GM12864 (cell line): ENCODE measurements at places on chromosomes 2 and 18.

- no peak for DNase-seq
Observed at GRCh38 chr2:154697418-154698252, 860 bp upstream of the KCNJ3 start.

GRCh38 chr2:207944979-207945600 lies 80.2 kb downstream of the PLEKHM3 start:
- no peak for DNase-seq

- no peak for DNase-seq
Observed at GRCh38 chr2:174929786-174930185, 75.4 kb downstream of the CHN1 start.

- no peak for DNase-seq
Observed at GRCh38 chr2:10820562-10820961, 8.0 kb upstream of the PDIA6 start.

DNA sequence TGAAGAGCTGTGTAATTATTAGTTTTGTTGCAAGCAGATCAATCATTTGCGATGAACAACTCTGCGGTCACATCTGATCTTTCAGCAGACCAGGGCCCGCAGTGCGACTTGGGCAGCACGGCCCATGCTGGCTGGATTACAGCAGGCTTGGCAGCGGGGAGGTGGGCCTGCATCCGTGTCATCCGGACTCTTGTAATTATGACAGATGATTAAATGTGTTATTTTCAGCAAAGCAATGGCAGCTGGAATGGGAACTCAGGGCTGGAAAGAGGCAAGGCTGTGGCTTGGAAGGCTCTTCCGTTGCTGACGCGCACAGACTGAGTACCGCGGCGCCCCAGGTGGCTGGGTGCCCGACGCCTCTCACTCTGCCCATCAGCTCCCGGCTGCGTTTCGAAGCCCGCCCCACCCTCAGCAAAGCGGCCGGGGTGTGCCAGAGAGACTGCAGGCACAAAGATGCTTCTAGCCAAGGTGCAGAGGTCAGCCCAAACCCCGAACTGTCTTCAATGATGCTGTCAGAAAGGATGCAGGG lies 397.4 kb upstream of the SALL3 start:
- DNase-seq: no peak

DNA sequence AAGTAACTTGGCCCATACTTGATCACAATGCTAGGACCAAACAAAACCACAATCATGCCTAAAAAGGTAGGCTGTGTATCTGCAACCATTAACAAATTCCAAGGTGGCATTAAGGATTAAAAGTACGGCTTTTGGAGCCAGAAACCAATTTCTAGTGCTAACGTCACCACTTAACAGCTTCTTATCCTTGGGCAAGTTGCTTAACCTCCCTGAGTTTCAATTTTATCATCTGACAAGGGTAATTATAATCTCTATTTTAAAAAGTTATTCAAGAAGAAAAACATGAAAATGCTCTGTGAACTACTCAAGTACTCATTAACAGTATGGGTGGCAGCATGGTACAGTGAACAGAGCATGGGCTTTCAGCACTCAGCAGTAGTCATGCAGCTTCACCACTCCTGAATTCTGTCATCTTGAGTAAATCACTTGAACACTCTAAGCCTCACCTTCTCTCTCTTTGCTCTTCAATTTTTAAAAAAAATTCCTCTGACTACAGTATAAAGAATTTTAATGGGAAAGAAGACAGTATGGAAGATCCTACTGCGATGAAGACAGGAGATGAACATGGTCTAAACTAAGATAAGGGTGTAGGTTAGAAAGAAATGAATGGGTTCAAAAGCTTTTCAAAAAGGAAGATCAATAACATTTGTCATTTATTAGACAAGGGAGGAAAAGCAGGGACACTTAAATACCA lies 69.2 kb downstream of the SS18 start:
- DNase-seq: no peak

DNA sequence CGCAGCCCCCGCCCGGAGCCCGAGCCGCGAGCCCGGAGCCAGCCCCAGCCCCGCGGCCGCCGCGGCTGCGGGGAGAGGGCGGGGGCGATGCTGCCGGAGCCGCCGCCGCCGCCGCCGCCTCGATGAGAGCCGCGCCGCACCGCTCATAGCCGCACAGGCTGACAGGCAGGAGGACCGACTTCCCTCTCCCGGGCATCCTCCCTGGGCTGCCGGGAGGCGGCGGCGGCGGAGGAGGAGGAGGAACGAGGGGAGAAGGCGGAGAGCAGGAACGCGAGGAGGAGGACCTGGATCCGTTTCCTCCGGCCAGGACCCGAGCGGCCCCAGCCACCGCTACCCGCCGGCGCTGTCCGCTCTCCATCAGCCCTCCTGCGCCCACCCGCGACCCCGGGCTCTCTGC lies 370 bp downstream of the KLHL29 start:
- DNase-seq: no peak

GRCh38 chr2:171394164-171394740 lies 39.5 kb downstream of the METTL8 start:
- DNase-seq: no peak

DNA sequence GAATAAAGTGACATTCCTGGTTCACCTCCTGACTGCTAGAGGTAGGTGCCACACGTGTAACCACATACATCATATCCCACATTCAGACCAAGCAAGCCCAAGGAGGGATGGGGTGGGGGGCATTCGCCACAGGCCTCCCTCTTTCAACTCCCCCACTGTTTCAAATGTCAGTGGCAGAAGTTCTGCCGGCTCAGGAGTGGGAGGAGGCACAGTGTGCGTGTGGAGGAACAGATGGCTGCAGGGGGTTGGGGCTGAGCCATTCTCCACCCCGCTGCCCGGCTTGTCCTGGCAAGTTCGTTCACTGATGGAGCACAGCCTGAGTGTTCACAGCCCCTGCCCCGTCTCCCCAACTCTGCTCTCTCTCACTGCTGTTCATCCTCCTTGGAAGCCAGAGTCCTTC lies 75.4 kb upstream of the TANC1 start:
- no peak for DNase-seq

GRCh38 chr2:147224070-147224469 lies 620.8 kb upstream of the ACVR2A start:
- DNase-seq: no peak

GRCh38 chr2:39671604-39672003 lies 5.9 kb downstream of the TMEM178A start:
- DNase-seq: no peak

GRCh38 chr2:134402410-134402809 lies 148.5 kb downstream of the MGAT5 start:
- no peak for DNase-seq

GRCh38 chr2:16226943-16227664 lies 286.8 kb downstream of the MYCN start:
- no peak for DNase-seq

DNA sequence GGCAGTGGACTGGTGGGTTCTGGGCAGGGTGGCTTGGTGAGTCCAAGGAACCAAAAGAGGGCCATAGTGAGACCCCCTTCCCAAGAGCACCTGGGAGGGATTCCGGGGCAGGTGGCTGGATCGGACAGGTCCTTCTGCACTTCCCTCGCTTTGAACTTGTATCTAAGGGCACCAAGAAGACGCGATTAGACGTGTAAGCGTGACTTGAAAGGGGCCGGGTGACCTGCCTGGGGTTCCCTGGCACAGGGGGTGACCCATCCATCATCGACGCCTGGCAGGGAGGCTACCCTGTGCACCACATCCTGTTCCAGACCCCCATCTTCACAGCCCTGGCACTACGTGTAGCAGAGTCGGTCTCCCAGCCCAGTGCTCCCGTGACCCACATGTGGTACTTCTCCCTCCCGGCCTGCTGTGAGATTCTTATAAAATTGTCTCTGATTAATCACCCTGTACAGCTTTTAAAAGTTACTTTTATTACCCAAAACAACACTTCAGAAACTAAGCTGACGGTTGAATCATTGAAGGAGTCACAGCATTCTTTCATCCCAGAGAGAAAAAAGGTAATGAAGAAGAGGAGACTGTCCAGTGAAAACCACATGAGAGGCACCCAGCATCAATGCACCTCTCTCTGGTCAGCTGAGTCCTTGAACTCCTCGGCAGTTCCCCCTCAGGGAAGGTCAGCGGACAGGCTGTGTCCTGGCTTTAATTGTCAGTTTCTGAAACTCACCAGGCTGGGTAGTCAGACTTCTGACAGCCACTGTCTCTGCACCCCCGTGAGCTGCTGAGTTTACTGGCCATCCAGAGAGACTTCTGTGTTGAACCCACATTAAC lies 13.0 kb downstream of the SH3BP4 start:
- DNase-seq: no peak

DNA sequence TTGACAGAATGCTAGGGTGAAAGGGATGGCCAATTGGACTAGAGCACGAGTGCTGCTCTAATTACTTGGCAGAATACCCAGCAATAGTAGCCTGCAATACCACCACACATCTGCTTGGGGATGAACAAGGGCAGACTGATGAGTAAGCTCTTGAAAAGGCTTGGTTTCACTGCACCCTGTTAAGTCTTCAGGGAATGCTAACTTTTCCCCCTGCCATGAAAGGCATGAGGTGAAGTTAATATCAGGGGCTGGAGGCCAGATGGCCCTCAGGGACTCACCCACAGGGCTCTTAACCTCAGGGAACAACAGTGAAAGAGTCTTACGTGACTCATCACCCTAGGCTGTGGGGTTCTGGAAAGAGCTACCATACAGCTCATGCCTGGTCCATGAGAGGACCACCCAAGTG lies 51.7 kb upstream of the MYL1 start:
- no peak for DNase-seq

DNA sequence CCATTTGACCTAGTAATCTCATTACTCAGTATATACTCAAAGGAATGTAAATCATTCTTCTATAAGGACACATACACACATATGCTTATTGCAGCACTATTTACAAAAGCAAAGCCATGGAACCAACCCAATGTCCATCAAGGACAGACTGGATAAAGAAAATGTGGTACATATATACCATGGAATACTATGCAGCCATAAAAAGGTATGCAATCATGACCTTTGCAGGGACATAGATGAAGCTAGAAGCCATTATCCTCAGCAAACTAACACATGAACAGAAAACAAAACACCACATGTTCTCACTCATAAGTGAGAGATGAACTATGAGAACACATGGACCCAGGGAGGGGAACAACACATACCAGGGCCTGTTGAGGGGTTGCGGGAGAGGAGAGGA lies 214.5 kb downstream of the NBAS start:
- no peak for DNase-seq

- DNase-seq: no peak
Observed at GRCh38 chr2:108414945-108415344, 34.1 kb upstream of the GCC2 start.

DNA sequence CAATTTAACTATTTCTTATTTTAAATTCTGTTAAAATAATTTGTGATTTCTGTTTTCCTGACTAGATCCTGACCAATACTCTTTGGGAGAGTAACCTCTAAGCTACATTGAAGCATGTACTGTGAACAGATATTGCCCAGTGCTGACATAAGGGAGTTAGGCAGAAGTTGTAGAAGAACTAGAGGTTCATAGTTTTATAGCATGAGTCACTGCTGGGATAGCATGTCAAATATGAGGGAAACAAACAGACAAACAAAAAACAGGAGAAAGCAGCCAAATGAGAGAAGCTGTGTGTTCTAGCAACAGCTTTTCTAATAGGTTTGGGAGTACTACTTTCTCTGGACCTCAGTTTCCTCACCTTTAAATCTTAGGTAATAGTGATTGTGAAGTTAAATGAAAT lies 72.4 kb downstream of the CERS6 start:
- no peak for DNase-seq

DNA sequence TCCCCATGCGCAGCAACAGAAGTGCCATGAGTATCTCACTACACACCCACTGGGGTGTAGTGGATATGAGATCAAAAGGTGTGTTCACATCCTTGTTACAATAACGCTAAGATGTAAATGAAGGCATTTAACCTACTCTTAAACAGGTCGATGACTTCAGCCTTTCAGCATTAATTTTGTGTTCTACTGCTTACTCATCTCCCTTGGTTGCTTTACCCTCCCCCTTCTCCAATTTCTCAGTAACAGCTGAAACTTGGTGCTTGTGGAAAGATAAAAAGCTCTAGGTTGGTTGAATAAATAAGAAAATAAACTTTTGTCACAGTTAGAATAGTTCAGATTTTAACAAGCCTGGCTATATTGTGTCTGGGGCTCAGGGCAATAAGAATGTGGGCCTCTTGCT lies 147.5 kb upstream of the SESTD1 start:
- DNase-seq: no peak

DNA sequence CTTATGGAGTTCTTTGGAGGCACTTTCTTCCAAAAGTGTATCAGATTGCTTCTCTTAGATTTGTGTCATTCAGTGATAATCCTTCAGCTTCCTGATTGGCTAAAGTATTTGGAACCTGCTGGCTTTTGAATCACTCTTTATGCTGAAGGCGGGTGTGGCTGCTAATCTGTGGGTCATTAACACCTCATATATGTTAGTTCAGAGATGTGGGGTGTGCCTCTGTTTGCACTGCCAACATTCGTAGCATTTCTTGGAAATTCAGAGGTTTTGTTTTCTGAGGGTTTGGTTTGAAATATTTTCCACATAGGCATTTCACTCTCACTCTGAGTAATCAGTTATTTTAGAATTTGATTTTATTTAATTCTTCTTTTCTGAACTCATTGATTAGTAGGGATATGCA lies 1604.4 kb upstream of the ACVR2A start:
- DNase-seq: no peak

DNA sequence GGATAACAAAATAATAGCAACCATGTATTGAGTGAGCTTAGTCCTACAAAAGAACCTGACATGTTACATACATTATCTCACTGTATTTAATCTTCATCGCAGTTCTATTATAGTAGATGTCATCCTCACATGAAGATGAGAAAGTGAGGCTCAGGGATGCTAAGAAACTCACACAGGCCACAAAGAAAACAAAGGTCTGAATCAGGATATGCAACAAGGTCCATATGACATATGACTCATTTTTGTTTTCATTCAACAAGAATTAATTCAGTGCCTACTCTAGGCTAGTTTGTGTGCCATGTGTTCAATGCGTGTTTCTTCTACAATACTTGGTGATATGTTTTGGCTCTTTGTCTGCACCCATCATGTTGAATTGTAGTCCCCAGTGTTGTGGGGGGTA lies 219.7 kb upstream of the EPHA4 start:
- DNase-seq: no peak

DNA sequence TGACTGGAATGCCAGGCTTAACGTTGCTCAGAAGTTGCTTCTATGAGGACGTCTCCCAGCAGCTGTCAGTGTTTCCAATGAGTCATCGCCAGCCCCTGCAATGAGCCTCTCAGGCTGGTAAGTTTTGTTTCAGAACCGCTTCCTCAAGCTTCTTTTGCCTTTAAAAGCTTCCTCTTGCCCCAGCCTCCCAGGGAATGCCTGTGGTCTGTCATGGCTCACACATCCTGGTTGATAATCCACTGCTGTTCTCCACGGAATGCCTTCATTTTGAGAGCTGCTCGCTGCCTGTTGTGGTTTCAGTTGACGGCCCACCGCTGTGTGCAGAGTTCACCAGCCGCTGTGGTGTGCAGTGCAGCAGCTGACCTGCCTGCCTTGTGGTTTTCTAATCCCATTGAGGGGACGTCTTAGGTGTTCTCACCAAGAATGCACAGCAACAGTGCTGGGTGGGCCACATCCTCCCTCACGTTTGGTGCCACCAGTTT lies 96.4 kb downstream of the RTP5 start:
- DNase-seq: peak; percentile 59

- no peak for DNase-seq
Observed at GRCh38 chr2:9791711-9792110, 51.6 kb upstream of the TAF1B start.
